ENCODE measurements at places on chromosomes 5 and 9. TPM values are rescaled to one million over a fixed set of nuclear protein-coding genes. Genes with fewer than 3 reads are reported as not detected.
A peak's percentile ranks its signal among the peaks of the same experiment; 100 is the strongest.

NR5A1 gene
- polyA plus RNA-seq = 28.7 TPM

DAPK1 gene
- polyA plus RNA-seq = 35.1 TPM

CATSPER3 gene
- 56.6 TPM for polyA plus RNA-seq

RNF183 gene
- polyA plus RNA-seq = 7.5 TPM

SLC45A2 gene
- polyA plus RNA-seq = 2.0 TPM

DNA sequence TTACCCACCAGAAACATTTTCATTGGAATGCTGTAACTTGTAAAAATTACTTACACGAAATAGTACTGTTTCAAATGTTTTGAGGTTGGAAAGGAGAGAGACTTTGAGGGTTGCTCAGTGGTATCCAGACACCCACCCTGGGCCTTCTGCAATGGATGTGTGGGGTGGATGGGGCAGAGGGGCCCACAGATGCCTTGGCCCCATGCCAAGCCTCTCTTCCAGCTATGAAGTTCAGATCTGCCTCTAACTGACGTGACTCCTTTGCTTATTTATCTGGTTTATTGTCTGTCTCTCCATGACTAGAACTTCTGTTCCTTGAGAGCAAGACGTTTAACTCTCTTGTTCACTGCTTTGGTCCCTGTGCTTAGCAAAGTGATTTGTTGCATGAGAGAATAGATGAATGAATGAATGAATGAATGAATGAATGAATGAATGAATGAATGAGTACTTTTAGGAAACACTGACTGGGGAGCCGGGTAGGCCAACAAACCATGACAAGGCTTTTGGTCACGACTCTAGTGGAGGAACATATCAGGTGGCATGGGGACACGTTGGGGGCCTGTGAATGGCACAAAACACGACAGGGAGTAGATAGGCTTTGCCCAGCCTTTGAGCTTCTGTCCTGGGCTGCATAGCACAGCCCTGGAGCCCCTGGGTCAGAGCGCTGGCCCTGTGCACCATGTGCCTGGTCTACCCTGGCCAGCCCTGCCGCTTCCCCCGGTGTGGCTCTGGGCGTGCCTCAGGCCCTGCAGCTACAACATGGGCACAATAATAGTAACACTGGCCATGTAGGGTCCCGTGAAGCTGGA, 31.8 kb downstream of the AK8 start:
- no peak for DNase-seq

DNA sequence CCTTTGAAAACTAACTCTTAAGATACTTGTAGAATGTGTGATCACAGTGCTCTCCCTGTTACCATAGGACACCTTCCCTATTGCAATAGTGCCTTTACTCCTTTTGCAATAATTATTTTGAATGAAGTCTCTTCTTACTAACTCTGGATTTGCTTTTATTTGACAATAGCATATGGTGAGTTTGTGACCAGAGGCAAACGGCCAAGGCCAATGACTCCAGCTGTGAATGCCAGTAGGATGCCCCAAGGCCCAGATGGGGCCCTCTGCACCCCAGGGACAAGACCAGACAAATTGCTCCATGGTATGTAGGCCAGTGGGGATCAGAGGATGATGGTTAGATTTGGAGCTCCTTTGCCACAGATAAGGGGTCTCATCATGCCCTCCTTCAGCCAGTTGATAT, 116.9 kb downstream of the NPR3 start:
- no peak for DNase-seq

DNA sequence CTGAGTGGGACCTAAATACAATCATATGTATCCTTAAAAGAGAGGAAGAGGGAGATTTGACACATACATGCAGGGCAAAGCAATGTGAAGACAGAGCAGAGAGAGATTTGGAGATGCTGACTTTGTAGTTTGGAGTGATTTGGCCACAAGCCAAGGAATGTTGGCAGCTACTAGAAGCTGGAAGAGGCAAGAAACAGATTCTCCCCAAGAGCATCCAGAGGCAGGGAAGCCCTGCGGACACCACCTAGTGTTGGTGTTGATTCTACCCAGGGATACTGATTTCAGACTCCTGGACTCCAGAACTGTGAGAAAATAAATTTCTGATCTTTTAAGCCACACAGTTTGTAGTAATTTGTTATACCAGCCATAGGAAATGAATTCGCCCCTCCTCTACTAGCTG, 64.9 kb upstream of the OSMR start:
- DNase-seq = peak; percentile 82

DNA sequence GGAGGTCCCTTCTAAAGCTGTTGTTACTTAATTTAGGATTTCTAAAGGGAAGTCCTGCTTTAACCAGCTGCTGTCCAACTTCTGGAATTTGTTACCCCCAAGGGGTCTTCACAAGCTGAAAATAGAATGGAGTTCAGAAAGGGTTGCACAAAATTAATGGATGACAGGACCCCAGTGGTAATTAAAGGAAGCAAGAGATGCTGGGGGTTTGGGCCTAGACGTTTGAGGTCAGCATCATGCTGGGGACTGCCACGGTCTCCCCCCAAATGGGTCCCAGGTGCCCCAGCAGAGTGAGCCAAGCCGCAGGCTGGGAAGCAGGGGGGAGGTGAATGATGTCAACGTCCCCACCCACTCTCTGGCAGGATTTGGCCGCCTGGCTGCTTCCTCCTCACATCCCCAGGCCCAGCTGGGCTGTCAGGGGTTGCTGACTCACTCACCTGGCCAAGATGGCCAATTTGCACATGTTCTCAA, 97.5 kb upstream of the ARAP3 start:
- no peak for DNase-seq

DNA sequence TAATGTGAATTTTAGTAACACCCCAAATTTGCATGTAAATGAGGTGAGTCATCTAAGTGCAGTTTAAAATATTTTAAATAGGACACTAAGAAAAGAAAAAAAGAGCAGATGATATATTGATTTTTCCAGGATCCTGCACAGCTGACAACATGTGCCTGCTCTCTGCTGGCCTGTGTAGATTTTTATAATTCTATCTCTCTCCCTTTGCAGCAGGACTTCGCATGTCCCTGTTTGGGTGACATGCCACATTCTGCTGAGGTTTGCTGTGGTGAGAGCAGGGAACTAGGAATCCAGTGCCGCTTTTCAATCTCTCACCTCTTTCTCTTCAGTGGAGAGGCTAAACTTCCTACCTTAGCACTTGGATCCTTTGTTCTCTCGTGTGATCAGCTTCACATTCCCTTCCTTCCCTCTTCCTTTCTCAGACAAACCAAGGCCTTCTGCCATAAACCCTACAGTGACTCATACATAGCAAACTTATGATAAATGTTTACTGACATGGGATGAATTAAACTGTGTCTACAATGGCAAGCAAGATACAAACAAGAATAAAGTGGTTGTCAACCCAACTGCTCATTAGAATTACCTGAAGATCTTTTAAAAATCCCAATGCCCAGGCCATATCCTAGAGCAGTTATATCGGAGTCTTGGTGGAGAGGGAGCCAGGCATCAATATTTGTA, 198.8 kb upstream of the EFNA5 start:
- no peak for DNase-seq

DNA sequence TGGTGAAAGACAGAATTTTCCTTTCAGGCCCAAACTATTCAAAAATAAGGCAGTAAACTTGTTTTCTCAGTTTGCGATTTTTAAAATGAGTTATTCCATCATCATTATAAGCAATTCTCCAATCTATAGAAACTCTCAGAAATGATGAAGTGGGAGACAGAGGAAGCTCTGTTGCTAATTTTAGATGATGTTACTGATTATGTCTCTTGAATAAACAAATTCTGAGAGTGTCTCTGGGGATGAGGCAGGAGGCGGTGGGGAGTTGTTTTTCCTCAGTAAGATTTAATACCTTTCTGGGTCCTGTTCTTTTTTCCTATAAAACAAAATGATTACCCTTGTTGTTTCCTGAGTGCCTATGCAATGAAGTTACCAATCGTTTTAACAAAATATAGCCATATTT, 43.9 kb upstream of the TEX48 start:
- no peak for DNase-seq

DNA sequence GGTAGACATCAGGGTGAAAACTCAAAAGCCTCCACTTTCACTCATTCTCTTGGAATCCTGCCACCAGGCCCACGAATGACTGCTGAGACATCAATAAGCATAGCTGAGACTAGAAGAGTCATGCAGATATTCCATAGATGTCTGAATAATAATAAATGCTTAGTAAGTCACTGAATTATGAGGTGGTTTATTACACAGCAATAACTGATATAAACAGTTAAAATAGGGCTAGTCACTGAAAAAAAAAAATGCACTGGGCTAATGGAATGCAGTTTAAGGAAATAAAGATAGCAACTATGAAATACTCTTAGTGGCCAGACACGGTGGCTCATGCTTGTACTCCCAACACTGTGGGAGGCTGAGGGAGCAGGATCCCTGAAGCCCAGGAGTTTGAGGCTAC, 262.8 kb upstream of the CDH6 start:
- no peak for DNase-seq

DNA sequence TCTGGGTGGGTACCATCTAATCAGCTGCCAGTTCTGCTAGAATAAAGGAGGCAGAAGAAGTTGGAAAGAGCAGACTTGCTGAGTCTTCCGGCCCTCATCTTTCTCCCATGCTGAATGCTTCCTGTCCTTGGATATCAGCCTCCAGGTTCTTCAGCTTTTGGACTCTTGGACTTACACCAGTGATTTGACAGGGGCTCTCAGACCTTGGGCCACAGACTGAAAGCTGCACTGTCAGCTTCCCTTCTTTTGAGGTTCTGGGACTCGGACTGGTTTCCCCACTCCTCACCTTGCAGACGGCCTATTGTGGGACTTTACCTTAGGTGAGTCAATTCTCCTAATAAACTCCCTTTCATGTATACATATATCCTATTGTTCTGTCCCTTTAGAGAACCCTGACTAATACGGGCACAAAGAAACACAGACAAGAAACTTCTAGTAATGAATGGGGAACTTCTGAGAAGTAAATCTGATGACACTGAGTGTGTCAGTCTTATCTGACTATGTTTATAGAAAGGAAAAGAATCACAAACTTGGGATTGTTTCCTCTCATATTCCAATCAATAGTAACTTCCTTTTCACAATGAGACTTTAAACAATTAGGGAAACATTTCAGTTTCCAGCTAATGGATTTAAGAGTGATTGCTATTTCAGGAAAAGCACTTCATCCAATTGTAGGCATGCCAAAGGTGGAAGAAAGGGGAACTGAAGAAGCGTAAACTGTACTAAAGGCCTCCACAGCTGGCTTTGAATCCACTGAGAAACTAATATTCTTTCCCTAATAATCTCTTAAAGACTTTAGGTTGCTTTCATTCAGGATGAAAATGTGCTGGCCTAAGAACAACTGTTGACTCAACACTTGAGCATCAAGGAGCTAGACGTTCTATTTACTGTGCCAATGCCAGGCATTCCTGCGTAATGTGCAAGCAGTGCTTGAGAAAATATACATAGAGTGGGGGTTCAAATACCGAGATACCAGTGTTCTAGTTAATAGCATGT, 127.9 kb upstream of the PTGER4 start:
- DNase-seq = no peak

DNA sequence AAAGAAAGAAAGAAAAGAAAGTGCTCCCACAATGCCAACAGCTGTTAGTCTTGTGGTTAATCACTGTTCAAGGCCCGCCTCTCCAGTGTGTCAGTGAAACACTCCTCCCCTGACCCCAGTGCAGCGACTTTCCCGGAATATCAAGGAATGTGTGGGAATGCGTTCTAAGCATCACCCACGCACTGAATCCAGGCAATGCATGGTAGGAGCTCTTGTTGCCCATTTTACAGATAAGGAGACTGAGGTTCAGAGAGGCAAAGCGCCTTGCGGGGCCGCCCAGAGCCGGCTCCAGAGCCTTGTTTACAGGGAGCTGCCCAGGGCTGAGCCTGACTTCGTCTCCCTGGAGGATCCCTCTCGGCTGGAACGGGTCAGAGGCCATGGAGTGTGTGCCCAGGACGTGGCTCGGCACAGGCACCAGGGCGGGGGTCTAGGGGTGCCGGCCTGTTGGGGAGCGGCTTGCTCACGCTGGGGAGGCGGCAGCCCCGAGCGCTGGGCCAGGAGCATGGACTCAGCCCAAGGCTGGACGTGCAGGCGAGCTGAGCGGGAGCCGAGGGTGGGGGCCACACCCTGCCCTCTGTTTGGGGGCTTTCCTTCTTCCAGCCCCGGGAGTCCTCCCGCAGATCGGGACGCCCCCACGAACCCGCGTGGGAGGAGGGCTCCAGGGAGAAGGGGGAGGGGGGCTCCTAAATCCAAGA, 823 bp downstream of the ST6GALNAC6 start:
- DNase-seq = peak; percentile 80

DNA sequence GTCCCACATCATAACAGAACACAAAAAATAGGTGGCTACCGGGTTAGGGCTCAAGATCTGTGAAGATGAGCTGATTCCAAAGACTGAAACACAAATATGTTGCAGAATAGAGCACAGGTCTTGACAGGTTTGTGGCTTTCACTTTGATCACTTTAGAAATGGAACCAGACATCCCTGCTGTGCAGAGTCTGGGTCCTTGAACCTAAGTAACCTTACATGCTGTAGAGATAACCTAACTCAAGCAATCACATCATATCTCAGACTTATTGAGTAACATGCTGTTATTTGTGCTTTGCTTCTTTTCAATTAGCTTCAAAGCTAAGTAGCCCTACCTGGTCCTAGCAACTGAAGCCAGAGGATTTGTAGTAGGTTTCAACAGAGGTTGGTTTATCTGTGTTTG, 24.3 kb downstream of the FBXW2 start:
- no peak for DNase-seq

DNA sequence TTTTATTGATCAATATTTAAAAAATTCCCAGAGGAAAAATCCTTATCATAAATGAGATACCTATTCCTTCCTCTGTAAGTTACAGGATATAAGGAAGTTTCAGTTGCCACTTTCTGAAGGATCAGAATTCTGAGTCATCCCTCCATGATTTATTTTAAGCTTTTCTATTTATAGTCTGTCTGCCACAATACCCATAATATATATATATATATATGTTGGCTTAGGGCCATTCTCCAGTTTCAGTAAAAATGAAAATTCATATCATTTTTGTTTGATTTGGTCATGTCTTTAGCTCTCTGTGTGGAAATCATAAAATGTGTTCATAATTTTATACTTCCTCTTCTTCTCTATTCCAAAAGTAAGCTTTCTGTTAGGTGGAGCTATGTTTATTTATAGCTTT, 215.8 kb upstream of the CYLC2 start:
- no peak for DNase-seq

DNA sequence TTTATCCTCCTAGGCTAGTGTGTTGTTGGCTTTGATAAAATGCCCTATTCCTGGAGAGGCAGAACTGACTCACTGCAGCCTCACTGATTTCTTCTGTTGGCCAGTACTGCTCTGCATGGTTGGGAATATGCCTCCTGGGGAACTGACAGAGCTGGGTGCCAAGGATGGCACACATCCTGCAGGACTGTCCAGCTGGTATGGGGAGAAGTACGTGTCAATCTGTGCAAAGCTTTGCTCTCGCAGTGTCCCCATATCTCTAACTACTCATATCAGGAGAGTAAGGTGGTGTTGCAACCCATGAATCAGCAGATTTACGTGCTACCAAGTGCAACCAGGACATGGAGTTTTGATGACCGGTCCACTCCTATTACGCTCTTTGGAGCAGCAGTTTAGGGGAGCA, 74.7 kb downstream of the TEK start:
- no peak for DNase-seq
